ENCODE measurements at places on chromosomes 4 and X.

GRCh38 chr4:184528051-184528450 is 53.7 kb upstream of the IRF2 start:
- DNase-seq = no peak

DNA sequence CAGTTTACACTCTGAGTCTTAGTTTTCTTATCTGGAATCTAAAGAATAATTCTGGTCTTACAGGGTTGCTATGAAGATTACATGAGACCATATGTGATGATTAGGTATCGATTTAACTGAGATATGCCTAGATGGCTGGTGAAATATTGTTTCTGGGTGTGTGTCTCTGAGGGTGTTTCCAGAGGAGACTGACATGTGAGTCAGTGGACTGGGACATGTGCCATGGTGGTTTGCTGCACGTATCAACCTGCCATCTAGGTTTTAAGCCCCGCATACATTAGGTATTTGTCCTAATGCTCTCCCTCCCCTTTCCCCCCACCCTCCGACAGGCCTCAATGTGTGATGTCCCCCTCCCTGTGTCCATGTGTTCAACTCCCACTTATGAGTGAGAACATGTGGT is 186.0 kb upstream of the CXorf66 start:
- DNase-seq = no peak

DNA sequence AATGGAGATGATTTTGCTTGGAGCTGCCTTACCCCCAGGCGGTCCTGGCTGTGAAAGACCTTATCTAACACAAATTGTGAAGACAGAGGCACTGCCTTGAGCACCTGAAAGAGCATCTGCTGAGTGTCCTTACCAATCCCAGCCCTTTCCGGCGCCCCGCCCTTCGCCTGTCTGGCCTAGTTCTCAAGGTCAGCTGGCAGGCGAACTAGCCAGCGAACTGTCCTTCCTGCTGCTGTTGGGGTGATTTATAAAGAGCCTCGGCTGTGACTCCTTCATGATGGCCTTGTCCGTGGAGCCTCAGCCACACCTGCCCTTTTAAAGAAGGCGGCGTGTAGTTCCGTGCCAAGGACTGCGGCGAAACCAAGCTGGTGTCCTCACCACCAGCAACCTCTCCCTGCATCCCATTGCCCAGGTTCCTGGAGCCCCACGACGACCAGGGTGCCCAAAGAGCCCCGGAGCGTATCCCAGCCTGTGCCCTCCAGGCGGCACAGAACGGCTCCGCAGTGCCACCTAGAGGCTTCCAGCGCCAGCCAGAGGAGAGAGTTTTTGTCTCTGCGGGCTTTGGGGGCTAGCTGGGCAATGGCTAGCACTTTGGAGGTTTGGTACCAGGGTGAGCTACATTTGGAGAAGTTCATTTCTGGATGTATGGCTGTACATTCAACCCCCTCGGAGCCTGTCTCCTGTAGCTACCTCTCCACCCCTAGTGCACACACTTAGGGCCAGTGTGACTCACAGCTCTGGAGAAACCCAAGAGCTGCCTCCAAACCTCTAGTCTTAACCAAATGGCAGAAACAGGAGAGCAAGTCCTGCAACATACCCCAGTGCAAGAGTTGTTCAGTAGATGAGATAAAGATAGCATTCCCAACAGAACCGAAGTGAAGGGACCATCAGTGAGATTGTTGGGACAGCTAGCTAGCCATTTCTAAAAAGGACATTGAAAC is 36.8 kb upstream of the VMA21 start:
- DNase-seq = no peak

GRCh38 chrX:13257223-13258051 is 62.4 kb downstream of the ATXN3L start:
- DNase-seq = no peak

DNA sequence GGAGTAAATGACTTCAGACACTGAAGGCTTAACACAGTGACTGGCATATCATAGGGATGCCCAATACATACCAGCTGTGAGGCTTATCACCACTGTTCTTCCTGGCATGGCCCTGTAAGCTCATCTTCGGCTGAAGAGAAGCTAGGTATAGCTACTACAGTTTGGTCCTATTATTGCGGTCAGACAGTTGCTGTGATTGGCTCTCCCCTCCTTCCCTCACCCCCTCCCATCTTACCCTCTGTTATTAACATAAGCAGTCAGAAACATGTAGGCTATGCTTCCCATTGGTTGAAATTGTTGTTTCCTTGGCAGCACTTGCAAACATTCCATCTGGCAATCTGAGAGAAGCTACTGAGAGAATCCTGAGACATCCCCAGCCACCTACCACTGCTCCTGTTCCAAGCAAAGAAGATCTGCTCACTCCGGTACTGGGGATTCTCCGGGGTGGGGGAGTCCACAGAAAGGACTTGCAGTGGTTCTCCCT is at the start of gene AKAP14:
Gene AKAP14 (plus strand): TSS at position 51 of the 484 bp plus-strand sequence. CDS start 7,331 bp downstream, outside the sequence.
- DNase-seq = no peak

- DNase-seq = no peak
Observed at GRCh38 chrX:104195013-104195412, 28.8 kb downstream of the FAM199X start.

- DNase-seq = no peak
Observed at GRCh38 chrX:74225111-74225510, 78.9 kb upstream of the ZCCHC13 start.

DNA sequence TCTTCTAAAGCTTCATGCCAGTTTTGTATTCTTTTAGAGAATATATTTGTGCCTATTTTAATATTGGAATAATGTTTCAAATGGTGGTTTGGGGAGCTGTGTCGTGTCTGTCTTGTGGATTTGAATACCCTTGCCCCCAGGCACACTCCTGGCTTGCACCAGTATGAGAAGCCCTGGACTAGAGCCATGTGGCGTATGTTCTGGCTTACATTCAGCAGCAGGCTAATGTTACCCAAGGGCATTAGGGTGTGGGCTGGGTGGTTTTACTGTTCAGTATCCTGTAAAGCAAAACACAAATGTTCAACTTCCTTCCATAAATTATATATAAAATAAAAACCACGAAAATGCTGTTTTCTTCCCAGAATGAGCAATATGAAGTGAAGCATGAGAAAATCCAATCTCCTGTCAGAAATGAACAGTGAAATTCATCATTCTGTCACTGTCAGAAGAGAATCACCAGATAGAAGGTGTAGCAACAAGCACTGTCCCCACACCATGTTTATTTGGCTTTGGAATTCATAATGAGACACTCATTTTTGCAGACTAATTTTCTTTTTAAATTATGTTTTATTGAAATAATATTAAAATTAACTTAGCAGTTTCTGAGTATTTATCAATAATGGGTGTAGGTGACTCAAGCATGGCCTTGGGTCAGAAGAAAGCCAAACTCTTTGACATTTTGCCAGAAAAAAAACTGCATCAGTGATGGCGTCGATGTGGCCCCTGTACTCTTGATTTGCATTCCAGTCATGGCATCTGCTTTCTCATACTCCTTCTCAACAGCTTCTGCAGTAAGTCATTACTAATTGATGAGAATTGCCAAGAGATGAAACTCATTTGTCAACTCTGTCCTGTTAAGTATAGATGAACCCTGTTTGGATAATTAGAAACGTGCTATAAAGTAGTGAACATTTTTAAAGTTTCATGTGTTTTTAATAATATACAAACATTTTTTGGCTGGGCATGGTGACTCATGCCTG is 43.8 kb downstream of the WWC2 start:
- DNase-seq = peak; percentile 43

DNA sequence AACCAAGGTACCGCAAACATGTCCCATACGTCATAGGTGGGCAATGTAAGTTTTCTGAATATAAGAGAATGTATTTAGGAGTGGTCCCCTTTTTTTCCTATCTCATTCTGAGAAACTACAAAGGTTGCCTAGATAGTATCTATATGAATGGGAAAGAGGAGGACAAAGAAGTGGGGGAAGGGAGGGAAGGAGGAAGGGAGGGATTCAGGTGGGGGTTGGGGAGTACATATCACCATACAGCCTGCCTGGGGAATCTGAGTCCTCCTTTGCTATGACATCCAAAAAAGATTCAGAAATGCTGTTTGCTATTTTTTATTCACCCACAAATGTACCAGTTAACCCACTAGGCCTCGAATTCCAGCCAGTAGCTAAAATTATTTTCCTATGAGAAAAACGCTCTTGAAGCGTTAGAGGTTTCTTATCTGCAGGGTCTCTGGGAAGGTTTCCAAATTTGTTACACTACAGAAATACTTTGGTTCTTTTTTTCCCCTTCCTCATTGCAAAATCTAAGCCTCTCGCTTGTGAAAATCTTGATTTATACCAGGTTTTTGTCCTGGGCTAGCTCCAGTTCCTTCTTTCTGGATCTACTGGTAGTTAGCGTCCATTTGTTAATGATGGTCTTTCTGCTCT is 212.9 kb downstream of the NSUN7 start:
- DNase-seq = no peak

- no peak for DNase-seq
Observed at GRCh38 chr4:152525878-152526277, 10.0 kb downstream of the FBXW7 start.

GRCh38 chrX:44708470-44708869 is 135.4 kb upstream of the DUSP21 start:
- no peak for DNase-seq

DNA sequence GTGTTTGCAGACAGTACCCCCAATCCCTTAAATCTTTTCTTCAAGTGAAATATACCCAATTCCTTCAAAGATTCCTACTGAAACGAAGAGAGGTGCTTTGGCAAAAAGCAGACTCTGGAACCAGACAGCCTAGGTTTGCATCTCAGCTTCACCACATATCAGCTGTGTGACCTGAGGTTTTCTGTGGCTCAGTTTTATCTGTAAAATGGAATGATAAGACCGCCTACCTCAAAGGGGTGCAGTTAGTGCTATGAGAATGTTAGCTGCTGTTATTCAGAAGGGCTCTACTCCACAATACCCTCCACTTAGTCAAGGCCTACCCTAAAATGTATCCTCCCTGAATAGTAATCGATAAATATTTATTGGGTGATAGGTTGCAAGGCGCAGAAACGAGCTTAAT is 664 bp downstream of the PIR start:
- peak; percentile 7 for DNase-seq

GRCh38 chrX:47247999-47248320 is 15.2 kb downstream of the USP11 start:
- DNase-seq = no peak

- DNase-seq = no peak
Observed at GRCh38 chr4:145709843-145710242, 29.9 kb downstream of the C4orf51 start.

DNA sequence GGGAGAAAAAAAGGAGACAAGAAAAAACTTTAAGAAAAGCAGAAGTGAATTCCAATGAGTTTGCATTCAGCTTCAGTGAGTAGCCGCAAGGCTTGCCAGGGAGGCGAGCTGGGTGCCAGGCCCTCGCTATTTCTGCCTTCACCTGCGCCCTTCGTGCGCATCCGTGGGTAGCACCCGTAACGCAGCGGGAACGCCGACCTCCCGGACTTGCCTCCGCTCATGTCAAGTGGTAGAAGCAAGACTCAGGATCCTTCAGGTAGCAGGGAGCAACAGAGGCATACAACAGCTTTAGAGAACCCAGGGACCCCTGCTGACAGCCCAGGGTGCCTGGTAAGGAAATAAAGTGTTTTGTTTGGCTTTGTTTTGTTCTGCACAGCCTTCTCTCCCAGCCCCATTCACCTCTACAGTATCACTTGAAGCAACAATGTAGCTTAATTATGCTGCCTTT is 140.0 kb upstream of the BCOR start:
- no peak for DNase-seq

GRCh38 chrX:22396408-22396807 is 123.7 kb downstream of the CBLL2 start:
- DNase-seq = no peak

DNA sequence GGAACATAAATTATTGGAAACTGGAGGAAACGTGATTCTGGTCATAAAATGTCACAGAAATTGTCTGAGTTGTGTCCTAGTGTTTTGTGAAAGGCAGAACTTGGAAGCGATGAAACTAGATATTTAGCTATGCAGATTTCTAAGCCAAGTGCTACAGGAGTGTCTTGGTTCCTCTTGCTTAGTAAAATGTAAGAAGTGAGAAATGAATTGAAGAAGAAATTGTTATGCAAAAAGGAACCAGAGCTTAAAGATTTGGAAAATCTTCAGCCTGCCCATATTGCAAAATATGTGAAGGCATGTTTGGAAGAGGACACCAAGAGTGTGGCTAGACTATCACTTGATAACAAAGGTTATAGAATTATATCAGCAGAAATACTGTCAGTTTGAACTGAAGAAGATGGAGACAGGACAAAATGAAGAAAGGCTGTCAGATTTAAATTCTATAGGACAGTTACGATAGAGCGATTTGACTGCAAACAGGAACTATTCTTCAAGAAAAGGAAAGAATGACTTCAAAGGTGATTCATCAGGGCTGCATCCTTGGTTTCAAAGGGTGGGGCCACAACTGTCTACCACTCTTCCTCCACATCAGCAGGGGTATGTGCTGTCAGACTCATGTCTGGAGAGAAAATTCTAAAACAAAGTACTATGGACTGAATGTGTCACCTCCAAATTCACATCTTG is 9.4 kb upstream of the CDS1 start:
- peak; percentile 50 for DNase-seq

DNA sequence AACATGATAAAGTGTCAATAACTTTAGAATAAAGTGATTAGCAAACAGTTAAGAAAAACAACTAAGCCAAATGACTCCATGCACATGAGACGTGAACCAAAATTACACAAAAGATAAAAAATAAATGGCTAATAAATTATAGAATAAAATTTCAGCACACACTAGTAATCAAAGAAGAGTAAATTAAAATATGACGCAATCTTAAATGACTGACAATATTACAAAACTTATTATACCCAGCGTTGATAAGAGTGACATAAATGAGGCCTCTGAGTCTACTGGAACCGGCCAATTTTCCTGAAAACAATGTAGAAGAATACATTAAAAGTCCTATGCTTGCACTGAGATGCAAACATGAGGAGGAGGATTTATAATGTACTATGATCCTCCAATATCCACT is 187.4 kb downstream of the DHX15 start:
- no peak for DNase-seq

- no peak for DNase-seq
Observed at GRCh38 chrX:129748305-129748704, 9.5 kb downstream of the XPNPEP2 start.

DNA sequence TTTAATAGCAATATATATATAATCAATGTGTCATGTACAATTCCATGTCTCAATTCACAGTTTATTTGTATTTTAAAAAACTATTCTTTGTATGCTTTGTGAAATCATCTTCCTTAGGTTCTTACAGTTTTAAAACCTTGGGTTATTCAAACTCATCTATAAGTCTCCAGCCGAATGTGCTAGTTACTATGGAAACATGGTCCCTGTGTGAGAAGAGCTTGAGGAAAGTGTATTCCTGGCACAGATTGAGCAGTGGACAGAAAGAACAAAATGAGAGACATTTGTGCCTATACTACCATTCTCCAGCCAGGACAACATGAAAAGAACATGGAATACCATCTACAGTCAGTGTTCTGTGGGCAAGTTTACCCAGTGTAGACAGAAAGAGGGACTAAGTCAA is 103.4 kb downstream of the EFHC2 start:
- no peak for DNase-seq

DNA sequence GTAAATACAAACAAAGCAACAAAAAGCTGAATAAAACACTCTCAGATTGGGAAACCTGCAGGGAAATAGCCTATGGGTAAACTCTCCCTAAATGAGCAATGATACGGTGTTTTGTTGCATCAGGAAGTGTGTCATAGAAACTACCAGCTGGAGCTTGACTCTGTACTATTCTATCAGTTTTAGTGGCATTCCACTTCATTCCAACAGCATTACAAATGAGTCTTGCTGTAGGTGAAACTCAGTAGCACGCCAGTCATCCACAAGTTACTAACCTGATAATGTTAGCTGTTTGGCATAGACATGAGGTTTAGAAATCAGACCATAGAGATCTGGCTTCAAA is 24.9 kb downstream of the FGFBP1 start:
- peak; percentile 79 for DNase-seq

- DNase-seq = no peak
Observed at GRCh38 chr4:24179201-24179840, 289.5 kb upstream of the PPARGC1A start.

Data from Caki2 (cell line).